ENCODE measurements at places on chromosomes 7 and 10. TPM values are rescaled to one million over a fixed set of nuclear protein-coding genes. Genes with fewer than 3 reads are reported as not detected.

CCL24 gene
- not detected for total RNA-seq

AQP1 gene
- 0.39 TPM for total RNA-seq

COBL gene
- total RNA-seq: 3.2 TPM

RAPGEF5 gene
- 0.18 TPM for total RNA-seq

ZEB1 gene
- total RNA-seq: 10.8 TPM

GTF2IRD1 gene
- total RNA-seq: 21.0 TPM

SPDYE16 gene
- not detected for total RNA-seq

SH2B2 gene
- 3.5 TPM for total RNA-seq

BTBD16 gene
- total RNA-seq: 0.43 TPM

RNF32 gene
- 0.70 TPM for total RNA-seq

LAMB1 gene
- total RNA-seq: 118 TPM

TEX36 gene
- not detected for total RNA-seq

GPC2 gene
- 0.39 TPM for total RNA-seq

Data from A549 treated with dexamethasone at 1 μM for 4 hours (cell line).